ENCODE measurements at places on chromosomes 1 and 21.

DNA sequence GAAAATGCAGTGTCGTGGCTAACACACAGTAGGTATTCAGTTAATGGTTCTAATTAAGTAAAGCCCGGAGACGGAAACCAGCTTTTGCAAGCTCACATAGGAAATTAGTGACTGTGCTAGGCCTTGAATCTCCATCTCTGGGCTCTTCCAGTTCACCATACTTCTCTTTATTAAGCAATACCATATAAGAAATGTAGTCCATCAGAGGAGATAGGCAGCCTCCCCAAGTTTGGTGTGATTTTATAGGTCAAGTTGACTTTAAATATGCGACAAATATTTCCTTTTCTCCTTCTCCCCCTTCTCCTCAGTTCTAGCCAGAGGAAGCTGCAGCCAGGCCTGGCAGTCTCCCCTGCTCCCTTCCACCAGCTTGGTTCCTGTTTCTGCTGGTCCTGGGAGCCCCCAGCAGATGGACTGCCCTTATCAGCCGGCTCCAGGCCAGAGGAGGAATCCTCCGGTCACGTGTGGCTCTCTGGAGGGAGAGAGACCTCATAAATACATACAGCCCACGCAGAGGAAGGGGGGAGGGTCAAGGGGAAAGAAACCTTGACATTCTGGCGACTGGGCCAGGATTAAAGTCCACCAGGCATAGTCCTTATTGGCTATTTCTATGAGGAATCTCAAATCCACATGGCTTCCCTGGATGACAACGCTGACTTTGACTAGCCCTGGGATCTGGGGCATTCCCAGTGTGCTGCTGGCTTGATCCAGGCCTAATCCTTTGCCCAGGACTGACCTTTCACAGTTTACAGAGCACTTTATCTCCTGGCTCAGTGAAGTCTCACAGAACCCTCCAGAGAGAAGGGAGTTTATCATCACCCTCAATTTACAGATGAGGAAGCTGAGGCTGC lies 115.1 kb upstream of the JUN start:
- no peak for DNase-seq

DNA sequence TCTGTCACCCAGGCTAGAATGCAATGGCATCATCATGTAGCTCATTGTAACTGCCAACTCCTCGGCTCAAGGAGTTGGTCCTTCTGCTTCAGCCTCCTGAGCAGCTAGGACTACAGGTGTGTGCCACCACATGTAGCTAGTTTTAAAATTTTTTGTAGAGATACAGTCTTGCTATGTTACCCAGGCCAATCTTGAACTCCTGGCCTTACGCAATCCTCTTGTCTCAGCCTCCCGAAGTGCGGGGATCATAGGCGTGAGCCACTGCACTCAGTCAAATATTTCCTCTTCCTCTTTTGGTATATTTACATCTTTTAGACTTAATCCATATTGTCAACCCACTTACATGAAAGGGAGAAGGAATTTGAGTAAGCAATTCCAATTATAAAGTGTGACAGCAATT lies 121.1 kb downstream of the EVI5 start:
- DNase-seq, result no peak

DNA sequence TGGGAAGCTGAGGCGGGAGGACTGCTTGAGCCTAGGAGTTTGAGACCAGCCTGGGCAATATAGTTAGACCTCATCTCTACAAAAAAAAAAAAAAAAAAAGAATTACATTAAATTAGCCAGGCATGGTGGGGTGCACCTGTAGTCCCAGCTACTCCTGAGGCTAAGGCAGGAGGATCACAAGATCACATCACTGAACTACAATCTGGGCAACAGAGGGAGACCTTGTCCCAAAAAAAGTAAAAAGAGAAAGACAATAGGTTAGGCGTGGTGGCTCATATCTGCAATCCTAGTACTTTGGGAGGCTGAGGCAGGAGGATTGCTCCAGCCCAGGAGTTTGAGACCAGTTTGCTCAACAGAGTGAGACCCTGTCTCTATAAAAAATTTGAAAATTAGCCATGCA lies 130.3 kb downstream of the TIAM1 start:
- DNase-seq, result no peak

DNA sequence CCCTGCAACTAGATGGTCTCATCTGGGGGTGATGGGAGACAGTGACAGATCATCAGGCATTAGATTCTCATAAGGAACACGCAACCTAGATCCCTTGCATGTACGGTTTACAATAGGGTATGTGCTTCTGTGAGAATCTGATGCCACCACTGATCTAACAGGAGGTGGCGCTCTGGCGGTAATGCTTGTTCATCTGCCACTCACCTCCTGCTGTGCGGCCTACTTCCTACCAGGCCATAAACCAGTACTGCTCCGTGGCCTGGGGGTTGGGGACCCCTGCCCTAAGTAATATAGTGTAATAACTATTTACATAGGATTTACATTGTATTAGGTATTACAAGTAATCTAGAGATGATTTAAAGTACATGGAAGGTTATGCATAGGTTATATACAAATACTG lies 134.9 kb downstream of the CLEC20A start:
- no peak for DNase-seq

GRCh38 chr1:219347921-219348391 lies 174.3 kb downstream of the LYPLAL1 start:
- DNase-seq, result no peak

DNA sequence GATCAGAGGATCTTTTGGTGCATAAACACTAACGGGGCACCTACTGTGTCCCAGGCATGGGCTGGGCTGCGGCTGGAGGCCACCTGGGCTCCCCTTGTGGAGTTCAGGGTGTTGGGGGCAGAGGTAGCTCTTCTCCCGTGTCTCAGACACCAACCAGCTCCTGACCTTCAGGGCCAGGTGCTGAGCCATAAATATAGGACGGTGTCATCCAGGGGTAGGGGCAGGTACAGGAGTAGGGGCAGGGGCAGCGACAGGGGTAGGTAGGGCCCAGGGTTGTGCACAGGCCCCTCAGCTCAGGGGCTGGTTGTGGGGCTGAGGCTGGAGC lies 18.0 kb upstream of the LRRC3 start:
- no peak for DNase-seq

DNA sequence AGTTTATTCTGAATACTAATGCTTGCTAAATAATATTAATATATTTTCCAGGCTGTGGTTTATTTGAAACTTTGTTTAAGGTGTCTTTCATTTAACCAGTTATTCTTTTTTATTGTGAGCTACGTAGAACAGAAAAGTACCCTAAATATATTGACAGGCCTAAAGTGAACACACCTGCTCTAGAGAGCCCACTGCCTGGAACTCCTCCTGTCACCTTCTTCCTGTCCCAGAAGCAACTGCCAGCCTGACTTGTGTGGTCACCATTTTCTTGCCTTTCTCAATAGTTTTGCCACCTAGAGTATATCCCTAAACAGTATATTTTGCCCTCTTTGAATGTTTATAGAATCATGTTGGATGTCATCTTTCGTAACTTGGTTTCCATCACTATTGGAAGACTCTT lies 48.5 kb downstream of the SCCPDH start:
- no peak for DNase-seq

DNA sequence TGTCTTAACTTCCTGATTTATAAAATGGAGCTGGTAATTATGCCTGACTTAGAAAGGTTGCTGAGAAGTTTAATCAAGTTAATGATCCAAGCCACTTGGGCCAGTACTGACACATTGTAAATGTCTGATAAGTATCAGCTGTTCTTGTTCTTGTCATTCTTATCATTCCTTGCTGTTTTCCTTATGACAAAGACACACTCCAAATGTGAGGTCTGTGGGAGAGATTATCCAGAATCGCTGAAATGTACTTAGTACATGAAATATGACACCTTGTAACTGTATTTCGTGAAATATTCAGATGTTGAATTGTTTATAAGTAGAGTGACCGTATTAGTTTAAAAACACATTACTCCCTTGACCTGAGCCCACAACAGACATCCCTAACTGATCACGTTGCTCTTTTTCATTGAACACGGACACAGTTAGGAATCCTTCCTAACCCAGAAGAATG lies 6.1 kb downstream of the AADACL4 start:
- DNase-seq, result no peak

GRCh38 chr1:192588546-192588945 lies 13.0 kb downstream of the RGS1 start:
- DNase-seq, result no peak

DNA sequence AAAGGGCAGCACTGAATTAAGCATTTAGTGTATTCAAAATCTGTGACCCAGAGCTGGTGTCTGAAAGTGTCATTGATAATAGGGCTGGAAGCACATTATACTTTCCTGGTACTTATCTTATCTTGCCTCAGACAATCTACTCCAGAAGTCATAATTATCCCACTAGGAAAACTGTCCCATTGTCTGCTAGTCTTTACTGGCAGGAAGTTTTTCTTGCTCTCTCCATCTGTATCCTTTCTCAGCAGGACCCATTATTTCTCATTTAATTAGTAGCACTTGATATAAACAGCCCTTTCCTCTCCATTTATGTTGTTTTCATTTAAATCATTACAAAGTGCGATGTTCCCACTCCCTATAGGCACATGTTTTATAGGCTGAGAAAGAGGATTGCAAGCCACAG lies 36.5 kb upstream of the BARHL2 start:
- no peak for DNase-seq

GRCh38 chr1:212981571-212982328 lies 31.4 kb downstream of the VASH2 start:
- no peak for DNase-seq

GRCh38 chr1:24886241-24886640 lies 43.8 kb downstream of the RUNX3 start:
- DNase-seq, result no peak

DNA sequence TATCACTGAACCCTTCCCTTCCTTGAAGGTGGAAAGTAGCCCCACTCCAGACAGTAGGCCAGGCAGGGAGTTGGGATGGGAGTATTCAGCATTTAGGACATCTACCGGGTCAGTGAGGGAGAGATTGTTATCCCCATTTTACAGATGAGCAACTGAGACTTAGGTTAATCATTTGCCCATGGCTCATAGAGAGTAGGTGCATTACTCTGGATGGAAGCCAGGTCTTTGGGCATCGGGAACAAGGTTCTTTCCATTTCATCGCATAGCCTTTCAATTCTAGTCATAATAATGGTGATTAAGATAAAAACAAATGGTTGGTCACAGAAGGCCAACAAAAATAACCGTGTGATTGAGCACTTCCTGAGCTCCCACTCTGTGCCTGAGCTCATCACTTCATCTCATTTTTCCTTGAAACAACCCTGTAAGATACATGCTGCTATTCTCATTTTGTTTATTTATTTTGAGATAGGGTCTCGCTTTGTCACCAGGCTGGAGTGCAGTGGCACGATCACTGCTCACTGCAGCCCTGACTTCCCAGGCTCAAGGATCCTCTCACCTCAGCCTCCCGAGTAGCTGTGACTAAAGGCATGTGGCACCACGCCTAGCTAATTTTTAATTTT lies 64.8 kb downstream of the NAV1 start:
- no peak for DNase-seq

DNA sequence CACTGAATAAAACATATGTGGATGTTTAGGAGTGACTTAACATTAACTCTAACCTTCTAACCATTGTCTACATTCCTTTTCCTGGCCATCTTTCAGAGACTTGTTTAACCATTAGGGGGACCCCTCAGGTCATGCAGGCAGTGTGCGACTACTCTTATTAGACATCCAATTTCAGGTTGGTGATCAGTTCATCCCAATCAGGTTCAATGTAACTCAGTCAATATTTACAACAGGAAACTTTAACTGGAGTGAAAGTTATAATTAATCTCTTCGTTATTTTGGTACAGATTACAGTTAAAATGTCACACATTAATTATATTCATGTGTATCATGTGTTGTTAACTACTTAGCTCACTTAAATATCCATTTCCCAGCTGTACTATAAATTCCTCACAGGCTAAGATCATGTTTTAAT lies 68.8 kb upstream of the RGS1 start:
- no peak for DNase-seq

DNA sequence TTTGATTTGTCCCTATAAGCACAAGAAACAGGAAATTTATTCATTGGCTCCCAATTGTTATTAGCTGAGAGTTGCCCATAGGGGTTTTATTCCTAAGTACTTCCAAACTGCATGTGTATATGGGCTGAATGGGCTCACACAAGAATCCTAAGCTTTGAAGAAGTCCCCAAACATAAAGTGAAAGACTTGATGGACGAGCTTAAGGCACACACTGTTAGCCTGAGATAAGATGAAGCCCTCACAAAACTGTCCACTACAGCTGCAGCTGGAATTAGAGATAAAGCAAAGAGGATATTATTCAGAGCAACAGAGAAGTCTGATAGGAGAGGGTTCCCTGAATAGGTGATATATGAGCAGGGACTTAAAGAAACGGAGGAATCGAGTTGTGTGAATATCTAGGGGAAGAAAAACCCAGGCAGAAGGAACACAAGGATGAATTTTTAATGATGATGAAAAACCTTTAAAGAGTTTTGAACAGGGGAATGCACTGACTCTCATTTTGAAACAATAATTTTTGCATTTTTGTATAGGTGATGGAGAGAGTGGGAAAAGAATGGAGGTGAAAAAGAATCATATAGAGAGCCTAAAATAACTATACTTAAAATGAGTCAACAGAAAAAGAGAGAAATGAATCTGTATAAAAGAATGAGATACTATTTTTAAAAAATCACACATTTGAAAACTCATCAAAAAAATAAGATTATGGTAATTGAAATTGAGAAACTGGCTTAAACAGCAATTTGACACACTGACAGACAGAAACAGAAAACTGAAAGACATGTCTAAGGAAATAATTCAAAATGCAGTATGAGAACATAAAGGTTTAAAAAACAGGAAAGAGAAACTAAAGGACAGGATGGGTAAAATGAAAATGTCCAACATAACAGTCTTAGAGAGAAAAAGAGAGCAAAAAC lies 133.6 kb upstream of the POGK start:
- DNase-seq, result no peak

GRCh38 chr1:34396042-34396441 lies 219.3 kb downstream of the C1orf94 start:
- DNase-seq, result no peak

- DNase-seq, result no peak
These were observed 42.0 kb upstream of the UBE2U start for GRCh38 chr1:64161357-64161941.

DNA sequence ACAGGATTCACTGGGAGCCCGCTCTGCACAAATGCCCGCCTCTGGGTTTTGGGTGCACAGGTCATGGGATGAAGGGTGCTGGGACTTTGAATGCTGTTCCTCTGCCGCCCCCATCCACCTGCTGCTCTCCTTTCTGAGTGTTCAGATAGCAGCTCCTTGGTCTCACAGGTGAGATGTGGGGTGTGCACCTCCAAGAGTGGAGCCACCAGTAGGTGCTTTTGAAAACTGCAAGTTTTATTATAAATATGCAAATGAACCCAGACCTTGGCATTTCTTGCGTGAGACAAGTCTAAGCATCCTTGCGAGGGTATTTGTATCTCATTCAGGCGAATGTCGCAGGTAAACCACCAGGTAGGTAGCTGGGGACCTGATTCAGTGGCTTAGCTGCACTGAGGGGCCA lies 30.2 kb downstream of the OBSCN start:
- no peak for DNase-seq

GRCh38 chr1:6033986-6034749 lies 11.5 kb upstream of the KCNAB2 start:
- no peak for DNase-seq

- DNase-seq, result no peak
These were observed 8.6 kb downstream of the RO60 start for GRCh38 chr1:193068013-193068412.
